ENCODE measurements at places on chromosomes 4 and X.

DNA sequence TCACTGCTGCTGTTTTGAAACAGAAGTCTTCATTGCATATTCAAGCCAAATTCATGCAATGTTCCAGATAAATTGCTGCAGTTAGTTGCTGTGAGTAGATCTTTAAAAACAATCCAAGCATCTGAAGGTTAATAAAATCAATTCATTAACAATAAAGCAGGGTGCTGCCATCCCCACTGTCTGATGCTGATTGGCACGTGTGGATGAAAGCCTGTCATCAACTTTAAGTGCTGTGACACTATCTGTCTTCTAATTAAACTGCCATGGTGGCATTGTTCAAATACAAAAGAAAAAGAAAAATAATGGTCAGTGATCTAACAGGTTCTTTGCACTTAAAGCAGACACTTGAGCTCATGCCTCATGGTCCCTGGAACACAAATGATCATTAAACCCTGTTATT, 63.0 kb upstream of the MND1 start:
- DNase-seq = no peak

- no peak for DNase-seq
Observed at GRCh38 chr4:21184788-21185187, 484.5 kb downstream of the PACRGL start.

DNA sequence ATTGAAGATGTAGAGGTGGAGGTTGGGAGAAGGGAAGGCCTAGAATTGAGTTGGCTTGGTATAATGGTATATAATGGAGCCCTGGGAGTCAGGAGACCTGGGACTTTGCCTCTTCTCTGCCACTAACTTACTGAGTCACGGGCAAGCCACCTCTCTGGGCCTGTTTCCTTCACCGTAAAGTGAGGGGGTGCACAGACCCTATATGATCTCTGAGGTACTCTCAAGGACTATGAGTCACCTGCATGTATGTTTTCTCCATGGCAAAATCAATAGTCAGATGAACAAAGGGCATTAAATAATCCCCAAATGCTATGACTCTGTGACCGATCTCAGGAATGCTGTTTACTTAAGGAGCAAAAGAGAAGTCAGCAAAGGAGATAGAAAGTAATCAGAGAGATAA, 5.1 kb downstream of the P2RY4 start:
- no peak for DNase-seq

GRCh38 chr4:149277705-149278104, 537.9 kb downstream of the IQCM start:
- DNase-seq = no peak

GRCh38 chr4:53490965-53491622, 100.2 kb downstream of the LNX1 start:
- DNase-seq = peak; percentile 46

GRCh38 chr4:153483432-153484418, 17.6 kb downstream of the TMEM131L start:
- DNase-seq = no peak

- DNase-seq = no peak
Observed at GRCh38 chr4:11624370-11624769, 195.7 kb upstream of the HS3ST1 start.

- DNase-seq = no peak
Observed at GRCh38 chr4:136985683-136986082, 546.6 kb downstream of the PCDH18 start.

GRCh38 chr4:4866866-4867374, 7.5 kb downstream of the MSX1 start:
- no peak for DNase-seq

GRCh38 chrX:50188859-50189600, 11.8 kb downstream of the AKAP4 start:
- no peak for DNase-seq

DNA sequence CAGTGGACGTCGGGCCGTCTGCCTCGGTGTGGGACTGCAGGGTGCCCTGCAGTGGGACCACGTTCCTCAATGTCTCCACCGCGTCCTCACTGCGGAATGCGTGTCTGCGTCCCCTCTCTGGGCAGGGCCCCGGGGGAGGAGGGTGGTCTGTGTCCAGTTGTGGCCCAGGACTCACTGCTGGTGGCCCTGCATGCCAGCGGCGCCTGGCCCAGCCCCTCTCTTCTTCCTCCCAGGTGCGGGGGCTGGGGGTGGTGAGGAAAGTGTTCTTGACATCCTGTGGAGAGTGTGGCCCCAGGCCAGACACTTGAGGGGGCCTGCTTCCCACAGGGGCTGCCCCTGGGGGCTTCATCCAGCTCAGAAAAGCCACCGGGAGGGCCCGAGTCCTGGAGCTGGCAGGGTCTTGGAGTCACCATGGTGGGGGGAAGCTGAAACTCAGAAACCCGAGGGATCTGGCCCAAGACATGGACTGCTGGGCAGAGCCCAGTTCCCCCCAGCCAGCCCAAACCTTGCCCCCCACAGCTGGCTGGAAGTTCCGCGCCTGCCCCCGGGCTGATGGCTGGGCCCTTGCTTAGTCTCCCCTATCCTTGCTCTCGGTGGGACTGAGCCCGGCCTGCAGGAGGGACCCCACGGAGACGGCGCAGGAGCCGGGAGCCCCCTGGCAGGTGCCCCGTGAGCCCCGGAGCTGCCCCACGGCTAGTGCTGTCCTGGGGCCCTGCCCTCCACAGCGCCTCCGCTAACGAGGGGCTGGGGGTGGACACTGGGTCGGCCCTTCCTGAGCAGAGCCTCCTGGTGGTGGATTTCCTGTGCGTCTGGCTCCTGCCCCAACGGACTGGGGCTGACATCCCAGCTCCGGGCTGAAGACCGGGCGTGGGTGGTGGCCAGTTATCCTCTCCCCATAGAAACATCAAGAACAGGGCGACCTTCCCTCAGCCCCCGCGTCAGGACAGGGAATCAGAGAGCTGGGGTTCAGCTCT, 2.9 kb downstream of the DOK7 start:
- DNase-seq = no peak

DNA sequence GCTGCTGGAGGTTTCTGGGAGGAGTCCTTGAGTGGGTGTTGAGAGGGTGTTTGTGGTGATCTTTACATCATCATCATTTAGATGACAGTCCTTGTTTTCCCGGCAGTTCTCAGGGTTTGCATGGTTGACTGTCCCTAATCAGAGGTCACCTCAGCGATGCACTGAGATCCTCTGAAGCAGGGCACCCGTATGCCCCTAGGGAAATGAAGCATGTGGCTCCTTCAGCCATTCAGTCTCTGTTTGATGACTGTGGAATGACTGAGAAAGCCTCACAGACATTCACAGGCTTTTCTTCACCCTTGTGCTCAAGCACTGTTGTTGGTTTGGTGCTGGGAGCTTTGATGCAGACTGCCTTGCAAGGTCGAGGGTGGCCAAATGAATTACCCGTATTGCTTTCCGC, 474.7 kb downstream of the SPRY1 start:
- no peak for DNase-seq

- no peak for DNase-seq
Observed at GRCh38 chr4:153809307-153809706, 20.4 kb upstream of the SFRP2 start.

DNA sequence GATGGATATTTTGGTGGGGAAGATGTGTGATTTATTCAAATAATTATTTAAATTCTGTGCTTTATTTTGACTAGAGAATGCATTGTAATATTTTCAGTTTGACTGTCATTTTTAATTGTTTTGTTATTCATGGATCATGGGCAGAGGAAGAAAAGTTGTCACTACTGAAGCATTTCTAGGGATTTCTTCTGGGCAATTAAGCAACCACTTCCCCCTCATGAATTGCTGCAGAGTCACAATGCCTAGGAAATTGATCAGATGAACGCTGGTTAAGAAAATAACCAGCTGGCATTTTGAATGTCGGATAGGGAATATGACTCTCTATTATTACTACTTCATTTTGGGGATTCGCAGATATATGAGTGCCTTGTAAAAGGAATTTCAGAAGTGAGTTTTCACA, 283.3 kb downstream of the IL15 start:
- no peak for DNase-seq

DNA sequence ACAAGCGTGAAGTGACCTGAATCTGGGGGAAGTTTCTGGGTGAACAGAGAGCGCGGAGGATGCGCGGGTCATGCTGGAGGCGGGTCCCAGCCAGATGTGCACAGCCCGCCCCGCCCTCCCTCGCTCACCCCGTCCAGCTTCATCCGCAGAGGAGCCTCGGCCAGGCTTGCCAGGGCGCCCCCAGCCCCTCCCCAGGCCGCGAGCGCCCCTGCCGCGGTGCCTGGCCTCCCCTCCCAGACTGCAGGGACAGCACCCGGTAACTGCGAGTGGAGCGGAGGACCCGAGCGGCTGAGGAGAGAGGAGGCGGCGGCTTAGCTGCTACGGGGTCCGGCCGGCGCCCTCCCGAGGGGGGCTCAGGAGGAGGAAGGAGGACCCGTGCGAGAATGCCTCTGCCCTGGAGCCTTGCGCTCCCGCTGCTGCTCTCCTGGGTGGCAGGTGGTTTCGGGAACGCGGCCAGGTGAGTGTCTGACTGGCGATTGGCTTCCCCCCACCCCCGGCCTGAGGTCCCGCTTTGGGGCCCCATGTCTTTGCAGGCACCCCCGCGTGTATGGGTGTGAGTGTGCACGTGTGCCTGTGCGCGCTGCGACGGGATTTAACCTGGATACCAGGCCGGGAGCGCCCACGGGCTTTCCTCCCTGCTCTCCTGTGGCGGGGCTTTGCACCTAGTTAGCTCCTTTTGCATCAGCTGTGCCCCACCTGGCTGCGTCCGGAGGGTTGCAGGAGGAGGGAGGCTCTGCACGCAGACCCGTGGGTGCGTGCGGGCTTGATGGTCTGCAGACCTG, at the start of gene EGFL6:
Gene EGFL6 (plus strand): TSS at position 123 of the 782 bp plus-strand sequence. CDS start 261 bp downstream, at position 384.
- no peak for DNase-seq

- DNase-seq = no peak
Observed at GRCh38 chr4:70556856-70557255, 35.2 kb upstream of the AMBN start.

All from AML-193 (cell line).